ENCODE measurements at places on chromosomes 11 and 22.

- DNase-seq, result no peak
These were observed 520.4 kb downstream of the SOX6 start for GRCh38 chr11:15835788-15836411.

- no peak for DNase-seq
These were observed 48.1 kb downstream of the CNTN5 start for GRCh38 chr11:99068832-99069231.

DNA sequence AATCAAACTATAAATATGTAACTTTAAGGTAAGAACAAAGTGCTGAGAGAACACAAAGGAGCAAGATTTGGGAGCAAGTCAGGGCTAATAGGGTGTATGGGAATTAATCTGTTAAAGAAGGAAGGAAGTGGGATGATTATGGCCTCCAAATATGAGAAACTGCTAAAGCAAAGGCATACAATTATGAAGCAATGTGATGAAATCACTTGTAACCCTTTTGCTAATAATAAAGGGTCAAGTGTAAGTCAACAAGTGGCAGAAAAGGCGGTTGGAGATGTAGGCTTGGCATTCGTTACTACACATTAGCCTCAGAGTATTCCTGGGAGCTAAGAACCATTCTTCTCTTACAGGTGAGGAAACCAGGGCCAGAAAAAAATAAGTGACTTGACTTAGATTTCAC, 1002.3 kb upstream of the TENM4 start:
- no peak for DNase-seq

GRCh38 chr11:79212741-79213190, 228.1 kb downstream of the TENM4 start:
- no peak for DNase-seq

DNA sequence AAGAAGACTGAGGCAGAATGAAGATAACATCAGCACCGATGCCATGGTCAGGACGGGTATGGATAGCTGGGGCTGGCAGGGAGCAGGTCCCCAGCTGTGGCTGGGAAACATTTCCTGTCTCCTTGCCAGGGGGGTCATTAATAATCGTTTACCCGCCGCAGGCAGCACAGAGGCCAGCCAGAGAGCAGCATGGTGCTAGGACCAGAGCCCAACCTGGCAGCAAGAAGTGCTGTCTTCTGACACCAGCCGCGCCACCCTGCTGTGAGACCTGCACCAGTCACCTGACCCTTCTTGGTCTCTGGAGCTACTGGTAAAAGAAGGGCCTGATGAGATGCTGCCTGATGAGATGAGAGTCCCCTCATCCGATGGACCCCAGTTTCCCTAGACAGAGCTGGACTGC, 36.3 kb downstream of the PDE2A start:
- no peak for DNase-seq

DNA sequence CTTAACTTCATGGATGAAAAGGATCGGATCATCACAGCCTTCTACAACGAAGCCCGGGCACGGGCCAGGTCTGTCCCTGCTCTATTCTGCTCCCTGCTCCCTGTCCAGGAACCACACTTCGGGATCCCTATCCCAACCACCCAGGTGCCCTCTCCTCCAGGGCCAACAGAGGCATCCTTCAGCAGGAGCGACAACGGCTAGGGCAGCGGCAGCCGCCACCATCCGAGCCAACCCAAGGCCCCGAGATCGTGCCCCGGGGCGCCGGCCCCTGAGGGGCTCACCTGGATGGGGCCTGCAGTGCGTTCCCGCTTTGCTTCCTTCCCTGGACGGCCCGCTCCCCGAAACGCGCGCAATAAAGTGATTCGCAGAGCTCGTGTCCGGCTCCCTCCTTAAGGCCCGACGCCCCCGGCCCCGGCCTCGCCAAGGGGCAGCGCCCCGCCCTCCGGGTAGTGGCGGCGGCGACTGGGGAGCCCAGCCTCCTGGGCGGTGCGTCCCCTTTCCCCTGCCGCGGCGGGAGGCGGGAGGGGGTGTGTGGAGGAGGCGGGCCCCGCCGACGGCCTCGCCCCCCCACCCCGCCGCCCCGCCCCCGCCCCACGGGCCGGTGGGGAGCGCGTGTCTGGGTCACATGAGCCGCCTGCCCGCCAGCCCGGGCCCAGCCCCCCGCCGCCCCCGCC, at the start of gene VEGFB:
Gene VEGFB (plus strand): TSS at position 672 of the 674 bp plus-strand sequence. CDS start 250 bp downstream, outside the sequence.
- DNase-seq, result peak; percentile 63

DNA sequence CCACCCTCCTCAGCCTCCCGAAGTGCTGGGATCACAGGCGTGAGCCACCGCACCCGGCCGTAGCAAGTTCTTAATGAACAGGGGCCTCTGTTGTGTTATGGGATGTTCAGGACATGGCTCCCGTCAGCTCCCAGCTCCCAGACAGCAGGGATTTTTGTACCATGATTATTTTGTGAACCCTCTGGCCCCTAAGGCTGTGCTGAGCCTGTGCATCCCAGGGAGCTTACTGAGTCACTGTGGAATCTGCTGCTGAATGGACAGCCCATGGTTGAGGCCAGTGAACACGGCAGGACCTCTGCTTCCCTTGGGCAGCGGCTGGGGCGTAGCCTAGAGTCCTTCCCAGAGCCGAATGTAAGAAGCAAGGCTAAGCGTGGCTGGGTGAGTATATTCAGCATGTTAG, 245.2 kb downstream of the NTM start:
- DNase-seq, result no peak

GRCh38 chr11:131186629-131187101, 183.8 kb upstream of the NTM start:
- no peak for DNase-seq

- no peak for DNase-seq
These were observed 76.1 kb downstream of the MED15 start for GRCh38 chr22:20583471-20583922.

DNA sequence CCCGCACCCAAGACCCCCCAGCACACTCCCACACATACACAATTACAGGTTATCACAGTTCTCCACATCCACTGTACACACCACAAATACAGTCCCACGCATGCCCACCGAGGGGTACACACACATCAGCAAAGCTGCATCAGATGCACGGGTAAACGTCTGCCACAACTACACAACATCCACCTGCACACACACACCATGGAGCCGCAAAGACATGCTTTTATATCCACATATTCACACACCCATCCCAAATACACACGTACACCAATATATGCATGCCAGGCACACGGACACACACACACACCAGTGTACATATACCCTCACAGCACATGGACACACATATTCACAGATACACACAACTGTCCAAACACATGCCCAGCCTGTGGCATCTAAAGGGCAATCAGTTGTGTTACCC, 5.4 kb upstream of the KCNJ4 start:
- DNase-seq, result no peak

DNA sequence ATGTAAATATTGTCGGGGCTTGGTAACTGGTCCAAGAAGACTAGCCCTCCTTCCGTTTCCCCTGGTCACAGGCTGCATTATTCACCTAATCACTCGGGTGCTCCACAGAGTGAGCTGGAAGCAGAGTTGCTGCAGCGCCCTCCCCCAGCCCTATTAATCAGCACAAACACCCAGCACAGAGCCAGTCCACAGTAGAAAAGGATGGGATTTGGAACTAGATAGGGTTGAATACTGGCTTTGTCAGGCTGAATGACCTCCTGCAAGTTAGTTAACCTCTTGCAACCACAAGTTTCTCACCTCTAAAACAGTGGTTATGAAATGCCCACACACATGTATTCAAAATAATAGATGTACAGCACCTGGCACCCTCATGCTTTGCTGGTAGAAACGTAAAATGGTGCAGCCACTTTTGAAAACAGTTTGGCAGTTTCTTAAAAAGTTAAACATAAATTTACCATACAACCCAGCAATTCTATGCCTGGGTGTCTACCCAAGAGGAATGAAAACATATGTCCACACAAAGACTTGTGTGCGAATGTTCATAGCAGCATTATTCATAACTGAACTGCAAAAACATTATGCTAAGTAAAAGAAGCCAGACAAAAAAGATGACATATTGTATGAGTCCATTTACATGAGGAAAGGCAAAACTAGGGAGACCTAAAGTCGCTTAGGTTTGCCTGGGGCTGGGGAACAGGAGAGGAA, 31.7 kb upstream of the APLP2 start:
- DNase-seq, result no peak

- DNase-seq, result no peak
These were observed 2.0 kb upstream of the MPPED1 start for GRCh38 chr22:43409800-43410199.

DNA sequence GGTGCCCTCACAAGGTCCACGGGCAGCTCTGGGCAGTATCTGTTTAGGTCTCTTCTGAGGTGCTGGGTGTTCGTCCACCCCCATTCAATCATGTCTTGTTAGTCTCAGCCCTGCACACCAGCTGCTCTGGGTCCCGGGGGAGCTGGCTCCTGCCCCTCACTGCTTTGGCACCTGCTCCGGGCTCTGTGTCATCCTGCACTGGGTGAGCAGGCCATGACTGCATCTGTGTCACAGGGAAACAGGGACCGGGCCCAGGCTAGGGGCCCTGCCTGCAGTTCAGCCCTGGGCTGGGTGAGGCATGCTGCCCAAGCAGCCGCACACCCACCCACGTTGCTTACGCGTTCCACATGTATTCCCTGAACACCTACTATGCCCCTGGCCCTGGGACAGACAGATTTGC, 43.9 kb downstream of the ELFN2 start:
- no peak for DNase-seq
